AG10803 (cell line): ENCODE measurements at places on chromosomes 2 and 18.

GRCh38 chr2:61396005-61396404 lies 74.9 kb downstream of the USP34 start:
- peak; percentile 3 for DNase-seq

DNA sequence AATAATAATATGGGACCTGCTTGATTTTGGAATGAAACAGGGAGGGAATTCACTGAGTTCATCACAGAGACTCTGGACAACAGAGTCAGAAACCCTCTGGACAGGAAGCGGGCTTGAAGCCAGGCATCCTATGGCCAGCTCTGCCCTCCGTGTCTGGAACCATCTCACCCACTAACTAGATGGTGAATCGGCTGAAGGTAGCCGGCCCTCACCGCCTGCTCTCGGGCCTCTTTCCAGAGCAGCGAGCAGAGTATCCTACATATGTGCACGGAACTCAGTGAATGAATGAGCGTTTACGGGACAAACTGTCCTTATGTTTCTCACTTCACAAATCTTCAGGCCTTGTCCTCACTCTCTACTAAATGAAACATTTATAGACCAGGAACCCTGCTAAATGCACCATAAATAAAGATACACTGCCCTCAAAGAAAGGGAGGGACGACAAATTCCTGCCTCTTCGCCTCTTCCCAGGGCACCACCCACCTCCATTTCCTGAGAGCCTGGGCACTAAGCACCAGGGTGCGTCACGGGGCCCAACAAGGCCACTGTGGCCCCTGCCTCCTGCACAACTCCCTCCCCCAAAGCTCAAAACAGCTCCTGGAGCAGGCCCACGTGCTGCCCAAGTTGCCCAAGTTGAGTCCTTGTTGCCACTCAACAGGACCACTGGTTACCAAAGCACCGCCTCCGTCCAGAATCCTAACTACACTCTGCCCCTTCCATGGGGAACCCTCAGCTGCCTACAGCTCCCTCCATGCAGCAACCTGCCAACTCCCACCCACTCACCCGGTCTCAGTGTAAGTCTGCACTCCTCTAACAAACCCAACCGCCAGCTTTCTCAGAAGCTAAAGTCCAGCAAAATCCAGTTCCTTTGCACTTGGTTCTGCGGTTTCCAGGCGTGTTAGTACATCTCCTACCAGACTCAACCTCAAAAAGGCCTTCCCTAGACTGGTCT lies 1.7 kb downstream of the TBC1D8 start:
- DNase-seq: no peak

DNA sequence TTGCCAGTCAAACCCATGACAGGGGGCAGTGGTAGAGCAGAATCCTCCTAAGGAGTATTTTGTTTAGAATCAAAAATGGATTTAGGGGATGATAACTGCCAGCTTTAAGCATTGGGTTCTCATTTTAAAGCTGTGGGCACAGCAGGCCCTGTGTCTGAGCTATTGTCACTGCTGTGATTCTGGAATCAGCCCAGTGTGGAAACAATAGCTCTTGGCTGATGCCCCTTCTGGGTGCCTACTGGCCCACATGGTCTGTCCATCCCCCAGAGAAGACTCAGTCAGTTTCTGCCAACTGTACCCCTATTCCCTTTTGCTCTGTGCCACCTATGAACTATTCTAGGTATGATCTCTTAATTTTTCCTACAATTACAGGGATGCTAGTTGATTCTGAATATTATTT lies 91.7 kb upstream of the LRRTM1 start:
- DNase-seq: no peak

DNA sequence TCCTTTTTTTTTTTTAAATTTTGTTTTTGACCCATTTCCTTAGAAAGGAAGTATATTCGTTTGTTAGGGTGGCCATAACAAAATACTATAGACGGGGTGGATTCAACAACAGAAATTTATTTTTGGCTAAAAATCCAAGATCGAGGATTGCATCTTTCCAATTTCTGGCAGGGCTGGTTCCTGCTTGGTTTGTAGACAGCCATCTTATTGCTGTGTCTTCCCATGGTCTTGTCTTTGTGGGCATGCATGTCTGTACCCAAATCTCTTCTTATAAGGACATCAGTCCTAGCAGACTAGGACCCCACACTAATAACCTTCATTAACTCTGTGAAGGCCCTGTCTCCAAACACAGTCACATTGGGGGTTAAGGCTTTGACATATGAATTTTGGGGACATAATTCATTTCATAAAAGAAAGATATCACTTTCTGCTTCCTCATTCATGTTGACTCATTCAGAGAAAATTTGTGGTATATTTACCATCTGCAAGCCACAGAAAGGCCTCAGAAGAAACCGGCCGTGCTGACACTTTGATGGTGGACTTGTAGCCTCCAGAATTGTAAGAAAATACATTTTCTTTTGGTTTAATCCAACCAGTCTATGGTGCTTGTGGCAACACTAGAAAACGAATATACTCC lies 262.1 kb downstream of the LPIN1 start:
- peak; percentile 40 for DNase-seq

GRCh38 chr2:151669585-151670081 lies 64.6 kb downstream of the NEB start:
- DNase-seq: no peak

GRCh38 chr2:26246818-26247217 lies 2.1 kb downstream of the HADHB start:
- DNase-seq: peak; percentile 53

- peak; percentile 73 for DNase-seq
Observed at GRCh38 chr18:74342416-74343043, 26.9 kb downstream of the C18orf63 start.

DNA sequence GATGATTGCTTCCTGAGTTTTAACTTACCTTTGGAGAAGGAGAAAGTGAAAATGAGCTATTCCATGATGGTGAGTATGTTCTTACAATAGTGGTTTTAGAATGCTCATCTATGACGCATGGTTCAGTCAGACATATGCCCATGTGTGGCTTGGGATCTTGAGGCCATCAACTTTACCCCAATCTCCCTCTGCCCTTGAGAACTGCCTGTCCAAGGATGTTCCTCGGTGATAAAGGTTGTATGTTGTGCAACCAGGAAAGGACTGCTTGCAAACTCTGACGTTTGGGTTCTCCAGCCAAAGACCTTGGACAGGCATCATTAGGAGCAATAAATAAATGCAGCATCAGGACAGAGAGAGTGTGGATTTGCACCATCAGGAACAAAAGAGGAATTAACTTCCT lies 165.0 kb downstream of the ZEB2 start:
- DNase-seq: peak; percentile 31

DNA sequence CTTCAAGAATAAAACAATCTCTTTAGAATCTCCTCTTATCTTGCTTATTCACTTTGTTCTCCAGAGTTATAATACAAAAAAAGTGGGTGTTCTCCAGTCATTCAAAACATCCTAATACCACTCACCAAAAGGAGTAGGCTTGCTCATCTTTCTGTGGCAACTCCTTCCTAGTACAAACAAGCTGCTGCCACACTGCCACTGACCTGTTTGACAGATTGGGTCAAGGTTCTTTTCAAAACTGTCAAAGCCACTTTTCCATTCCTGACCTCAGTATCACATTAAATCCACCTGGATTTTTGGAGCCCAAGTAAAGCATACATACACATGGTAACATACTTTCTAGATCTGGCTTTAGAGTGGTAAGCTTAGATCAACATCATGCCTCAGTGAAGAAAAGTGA lies 59.8 kb downstream of the SLC25A12 start:
- DNase-seq: no peak

DNA sequence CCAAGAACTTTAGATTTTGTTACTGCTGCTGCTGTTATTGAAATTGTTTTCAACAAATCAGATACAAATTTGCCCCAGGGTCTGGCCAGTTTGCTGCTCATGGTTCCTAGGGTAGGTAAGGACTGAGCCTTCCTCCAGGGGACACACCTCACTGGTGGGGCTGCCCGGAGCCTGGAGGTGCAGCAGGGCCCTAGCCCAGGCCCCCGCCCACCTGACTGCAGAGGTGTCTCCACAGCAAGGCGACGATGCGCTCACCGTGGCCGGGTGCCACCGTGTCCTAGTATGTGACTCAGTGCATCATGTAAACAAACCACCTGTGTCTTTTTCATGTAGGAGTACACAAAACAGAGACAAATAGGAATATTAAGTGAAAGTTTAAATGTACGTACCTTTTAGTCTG lies 153.5 kb upstream of the TPO start:
- DNase-seq: no peak

DNA sequence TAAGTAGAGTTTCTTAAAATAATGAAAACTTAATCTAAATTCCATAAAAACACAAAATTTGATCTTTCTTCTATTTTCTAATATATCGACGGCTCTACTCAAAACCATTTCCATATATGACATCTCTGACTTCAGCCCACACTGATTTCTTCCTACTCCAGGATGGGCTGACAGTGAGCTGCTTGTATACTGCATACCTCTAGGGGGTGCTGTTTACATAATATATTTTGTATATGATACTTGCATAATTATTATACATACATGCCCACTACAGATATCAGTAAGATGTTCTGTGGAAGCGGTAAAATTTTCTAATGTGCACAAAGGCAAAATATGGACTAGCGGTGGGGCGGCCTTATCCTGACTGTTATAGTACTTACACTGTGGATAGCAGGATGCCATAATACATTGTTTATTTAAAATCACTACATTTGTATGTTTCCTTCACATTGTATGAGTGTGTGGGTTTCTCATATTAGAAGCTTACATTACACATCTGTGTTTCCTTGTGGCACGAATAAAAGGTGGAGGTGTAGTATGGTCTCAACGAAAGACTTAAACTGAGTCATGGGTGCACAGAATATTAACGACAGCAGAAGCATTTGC lies 66.1 kb upstream of the NXPH2 start:
- peak; percentile 9 for DNase-seq

DNA sequence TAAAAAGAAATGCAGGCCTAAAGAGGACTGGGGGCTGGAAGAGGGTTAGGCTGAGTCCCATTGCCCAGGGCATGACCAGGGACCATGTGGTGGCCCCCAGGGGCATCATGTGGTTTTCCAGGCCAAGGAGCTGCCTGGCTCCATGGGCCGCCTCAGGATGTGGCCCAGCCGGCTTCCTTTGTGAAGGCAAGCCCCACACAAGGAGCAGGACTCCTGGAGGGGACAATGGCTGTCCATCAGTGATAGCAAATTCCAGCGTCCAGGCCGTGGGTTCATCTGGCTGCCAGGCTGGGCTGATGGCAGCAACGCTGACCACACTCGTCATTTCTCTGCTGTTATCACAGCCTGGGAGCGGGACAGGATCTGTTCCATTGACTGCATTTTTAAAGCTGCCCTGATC lies 82.5 kb downstream of the GBX2 start:
- DNase-seq: no peak

GRCh38 chr18:39561126-39561525 lies 1995.5 kb upstream of the CELF4 start:
- peak; percentile 56 for DNase-seq

- DNase-seq: no peak
Observed at GRCh38 chr2:34294961-34295360, 695.9 kb upstream of the FAM98A start.

DNA sequence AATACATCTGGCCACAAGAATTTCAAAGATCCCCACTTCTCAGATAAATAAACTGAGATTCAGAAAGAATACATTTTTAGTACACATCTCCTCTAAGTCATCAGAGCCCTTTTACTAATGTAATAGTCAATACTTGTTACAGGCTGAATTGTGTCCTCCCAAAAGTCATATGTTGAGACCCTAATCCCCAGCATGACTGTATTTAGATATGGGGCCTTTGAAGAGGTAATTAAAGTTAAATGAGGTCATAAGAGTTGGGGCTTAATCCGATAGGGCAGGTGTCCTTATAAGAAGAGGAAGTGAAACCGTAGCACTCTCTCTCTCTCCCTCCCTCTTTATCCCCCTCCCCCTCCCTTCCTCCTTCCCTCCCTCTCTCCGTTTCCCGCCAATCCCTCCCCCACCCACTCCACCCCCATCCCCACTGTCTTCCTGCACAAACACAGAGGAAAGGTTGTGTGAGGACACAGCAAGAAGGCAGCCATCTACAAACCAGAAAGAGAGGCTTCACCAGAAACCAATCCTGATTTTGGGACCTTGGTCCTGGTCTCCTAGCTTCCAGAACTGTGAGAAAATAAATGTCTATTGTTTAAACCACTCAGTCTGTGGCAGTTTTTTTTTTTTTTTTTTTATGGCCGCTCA lies 66.6 kb upstream of the ZNF397 start:
- no peak for DNase-seq

DNA sequence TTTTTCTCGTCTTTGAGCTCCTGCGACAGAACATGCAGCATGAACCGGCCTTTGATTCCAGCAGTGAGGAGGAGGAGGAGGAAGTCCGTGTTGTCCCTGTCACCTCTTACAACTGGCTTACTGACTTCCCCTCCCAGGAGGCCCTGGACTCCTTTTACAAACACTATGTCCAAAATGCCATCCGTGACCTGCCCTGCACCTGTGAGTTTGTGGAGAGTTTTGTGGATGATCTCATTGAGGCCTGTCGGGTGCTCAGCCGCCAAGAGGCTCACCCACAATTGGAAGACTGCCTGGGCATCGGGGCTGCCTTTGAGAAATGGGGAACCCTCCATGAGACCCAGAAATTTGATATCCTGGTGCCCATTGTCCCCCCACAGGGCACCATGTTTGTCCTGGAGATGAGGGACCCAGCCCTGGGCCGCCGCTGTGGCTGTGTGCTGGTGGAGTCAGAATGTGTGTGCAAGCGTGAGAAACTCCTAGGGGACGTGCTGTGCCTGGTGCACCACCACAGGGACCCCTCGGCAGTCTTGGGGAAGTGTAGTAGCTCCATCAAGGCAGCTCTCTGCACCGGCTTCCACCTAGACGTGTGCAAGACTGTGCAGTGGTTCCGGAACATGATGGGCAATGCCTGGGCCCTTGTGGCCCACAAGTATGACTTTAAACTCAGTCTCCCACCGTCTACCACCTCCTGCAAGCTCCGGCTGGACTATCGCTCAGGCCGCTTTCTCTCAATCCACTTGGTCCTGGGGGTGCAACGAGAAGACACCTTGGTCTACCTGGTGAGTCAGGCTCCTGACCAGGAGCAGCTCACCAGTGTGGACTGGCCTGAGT lies 2.1 kb downstream of the ITPRIPL1 start:
- DNase-seq: no peak

DNA sequence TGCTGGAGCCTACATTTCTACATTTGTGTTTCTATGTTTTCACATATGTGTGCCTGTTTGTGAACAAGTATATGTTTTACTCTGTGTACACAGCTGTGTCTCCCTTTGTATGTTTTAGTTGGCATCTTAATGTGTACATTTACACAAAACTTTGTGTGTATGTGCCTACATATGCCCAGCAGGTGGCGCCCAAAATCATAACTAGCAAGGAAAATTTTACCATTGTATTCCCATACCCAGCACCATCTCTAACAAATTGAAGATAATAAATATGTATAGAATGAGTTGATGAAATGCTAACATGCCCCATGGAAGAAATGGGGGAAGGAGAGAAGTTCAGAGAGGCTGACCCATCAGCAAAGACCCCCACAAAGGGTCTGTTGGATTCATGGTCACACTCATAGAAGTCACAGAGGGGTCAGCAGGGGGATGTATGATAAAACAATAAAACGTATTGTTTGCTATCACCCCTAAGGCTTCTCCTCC lies 48.1 kb downstream of the PKDCC start:
- DNase-seq: peak; percentile 73

DNA sequence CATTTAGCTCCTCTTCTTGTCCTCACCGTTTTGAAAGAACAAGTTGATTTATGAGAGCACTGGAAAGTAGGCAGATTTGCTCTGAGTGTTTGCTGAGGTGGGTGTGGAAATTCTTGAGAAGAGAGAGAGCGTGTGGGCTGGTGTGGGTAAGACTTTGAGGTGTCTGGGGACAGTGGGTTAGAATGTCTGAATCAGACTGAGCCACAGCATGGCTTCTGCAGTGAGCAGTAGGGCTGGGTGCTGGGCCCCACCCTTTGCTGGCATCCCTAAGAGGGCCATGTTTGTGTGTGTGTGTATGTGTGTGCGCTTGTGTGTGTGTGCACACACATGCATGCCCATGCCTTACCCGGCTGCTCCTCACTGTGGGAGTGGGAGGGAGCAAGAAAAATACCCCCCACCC lies 63.7 kb downstream of the COPS8 start:
- DNase-seq: peak; percentile 65
